ENCODE measurements at places on chromosomes 7 and 10.

DNA sequence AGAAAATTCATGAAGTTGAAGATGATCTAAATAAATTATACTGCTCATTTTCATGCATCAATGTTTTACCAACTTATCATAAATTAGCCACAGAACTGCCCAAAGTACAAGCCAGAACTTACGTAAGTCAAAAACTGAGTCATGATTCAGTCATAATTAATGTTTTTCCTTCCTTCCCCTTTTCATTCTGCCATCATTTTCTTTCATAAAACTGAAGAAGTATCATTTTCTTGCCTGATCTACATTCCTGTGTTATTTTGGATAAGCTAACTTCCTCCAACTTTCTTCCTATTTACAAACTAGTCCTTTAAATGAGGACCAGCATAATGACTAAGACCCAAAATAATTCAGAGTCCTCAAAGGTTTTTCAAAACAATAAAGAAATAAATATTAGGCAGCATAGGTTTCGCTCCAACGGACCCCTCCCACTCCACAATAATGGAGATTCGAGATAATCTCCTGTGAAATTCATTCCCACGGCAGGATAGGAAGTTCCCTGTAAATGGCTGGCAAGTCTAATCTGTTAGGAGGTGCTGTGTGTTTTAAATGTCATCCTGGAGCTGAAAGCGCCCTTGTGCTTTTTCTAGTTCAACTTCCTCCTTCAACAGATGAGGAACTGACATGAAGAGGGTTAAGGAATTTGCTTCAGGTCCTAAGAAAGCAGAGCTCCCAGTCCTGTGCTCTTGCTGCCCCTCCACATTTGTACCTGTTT, 218.9 kb downstream of the DOCK4 start:
- DNase-seq: no peak

DNA sequence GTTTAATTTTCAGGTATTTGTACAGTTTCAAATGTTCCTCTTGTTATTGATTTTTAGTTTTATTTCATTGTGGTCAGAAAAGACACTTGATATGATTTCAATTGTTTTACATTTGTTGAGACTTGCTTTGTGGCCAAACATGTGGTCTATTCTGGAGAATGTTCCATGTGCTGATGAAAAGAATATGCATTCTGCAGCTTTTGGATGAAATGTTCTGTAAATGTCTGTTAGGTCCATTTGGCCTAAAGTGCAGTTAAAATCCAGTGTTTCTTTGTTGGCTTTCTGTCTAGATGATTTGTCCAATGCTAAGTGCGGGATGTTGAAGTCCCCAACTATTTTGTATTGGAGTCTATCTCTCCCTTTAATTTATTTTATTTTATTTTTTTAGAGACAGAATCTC, 70.5 kb downstream of the ZNF503 start:
- no peak for DNase-seq

- no peak for DNase-seq
These were observed 10.5 kb downstream of the STYXL1 start for GRCh38 chr7:76037310-76037709.

GRCh38 chr10:14822879-14823755, 14.7 kb downstream of the CDNF start:
- no peak for DNase-seq

DNA sequence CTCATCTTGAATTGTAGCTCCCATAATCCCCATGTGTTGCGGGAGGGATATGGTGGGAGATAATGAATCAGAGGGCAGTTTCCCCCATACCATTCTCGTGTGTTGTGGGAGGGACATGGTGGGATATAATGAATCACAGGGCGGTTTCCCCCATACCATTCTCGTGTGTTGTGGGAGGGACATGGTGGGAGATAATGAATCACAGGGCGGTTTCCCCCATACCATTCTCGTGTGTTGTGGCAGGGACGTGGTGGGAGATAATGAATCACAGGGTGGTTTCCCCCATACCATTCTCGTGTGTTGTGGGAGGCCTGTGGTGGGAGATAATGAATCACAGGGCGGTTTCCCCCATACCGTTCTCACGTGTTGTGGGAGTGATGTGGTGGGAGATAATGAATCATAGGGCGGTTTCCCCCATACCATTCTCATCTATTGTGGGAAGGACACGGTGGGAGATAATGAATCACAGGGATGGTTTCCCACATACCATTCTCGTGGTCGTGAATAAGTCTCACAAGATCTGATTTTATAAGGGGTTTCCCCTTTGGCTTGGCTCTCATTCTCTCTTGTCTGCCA, 271.0 kb downstream of the MAD1L1 start:
- no peak for DNase-seq

DNA sequence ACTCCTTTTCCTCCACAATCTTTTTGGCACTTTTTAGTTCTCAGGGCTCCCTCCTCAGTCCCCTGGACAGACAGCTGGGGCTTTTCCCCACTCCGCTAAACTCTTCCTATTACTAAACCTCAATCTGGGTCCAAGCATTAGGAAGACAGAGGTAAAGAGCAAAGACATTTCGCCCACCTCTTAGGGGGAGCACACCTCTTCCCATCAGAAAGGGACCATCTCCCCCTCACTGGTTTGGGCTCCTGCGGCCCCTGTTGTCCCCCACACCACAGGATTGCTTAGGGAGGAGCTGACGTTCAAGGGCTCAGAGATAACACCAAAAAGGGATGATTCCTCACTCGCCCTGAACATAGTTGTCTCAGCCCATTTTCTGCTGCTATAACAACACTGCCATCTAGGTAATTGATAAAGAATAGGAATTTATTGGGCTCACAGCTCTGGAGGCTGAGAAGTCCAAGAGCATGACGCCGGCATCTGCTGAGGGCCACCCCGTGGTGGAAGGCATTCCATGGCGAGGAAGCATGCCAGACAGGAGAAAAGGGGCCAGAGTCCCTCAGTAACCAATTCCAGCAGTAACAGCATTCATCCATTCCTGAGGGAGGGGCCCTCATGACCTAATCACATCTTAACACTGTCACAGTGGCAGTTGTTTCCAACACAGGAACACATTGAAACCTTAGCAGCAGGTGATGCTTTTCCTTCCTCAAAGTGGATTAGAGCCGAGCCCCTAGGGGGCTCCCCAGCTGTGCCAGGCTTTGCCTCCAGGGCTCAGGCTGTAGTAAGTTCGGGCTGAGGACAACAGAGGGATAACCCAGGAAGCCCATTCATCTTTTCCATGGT, 209.6 kb downstream of the EBF3 start:
- no peak for DNase-seq

GRCh38 chr10:69097729-69098128, 9.8 kb downstream of the SRGN start:
- DNase-seq: no peak

DNA sequence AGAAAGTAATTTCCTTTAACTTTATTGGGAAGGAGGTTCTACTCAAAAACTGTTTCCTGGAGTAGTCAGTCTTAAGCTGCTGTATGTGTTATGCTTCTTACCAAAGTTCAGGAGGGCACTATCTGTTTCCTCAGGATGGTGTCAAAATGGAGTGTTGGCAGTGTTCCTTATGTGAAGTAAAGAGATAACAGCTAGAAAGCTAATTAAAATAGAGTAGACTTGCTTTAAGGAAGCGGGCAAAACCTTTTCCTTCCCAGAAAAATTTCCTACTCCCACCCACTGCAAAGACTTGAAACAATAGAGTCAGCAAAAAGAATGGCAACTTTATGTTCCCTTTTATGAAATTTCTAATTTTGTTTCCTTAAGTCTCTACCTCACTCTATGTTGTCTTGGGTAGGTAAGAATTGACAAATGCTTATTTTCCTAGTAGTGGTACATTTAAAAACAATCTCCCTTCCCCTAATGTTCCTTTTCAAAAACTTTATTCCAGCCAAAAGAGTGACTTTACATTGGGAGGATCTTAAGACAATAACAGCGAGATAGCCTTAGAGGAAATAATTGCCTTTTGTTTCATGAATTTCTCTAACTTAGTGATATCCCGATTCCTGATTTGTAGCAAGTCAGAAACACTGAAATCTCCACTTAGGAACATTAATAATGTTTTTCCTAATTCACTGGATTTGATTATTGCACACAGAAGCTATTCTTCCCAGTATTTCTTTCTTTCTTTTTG, 26.5 kb upstream of the ENTPD1 start:
- DNase-seq: no peak

DNA sequence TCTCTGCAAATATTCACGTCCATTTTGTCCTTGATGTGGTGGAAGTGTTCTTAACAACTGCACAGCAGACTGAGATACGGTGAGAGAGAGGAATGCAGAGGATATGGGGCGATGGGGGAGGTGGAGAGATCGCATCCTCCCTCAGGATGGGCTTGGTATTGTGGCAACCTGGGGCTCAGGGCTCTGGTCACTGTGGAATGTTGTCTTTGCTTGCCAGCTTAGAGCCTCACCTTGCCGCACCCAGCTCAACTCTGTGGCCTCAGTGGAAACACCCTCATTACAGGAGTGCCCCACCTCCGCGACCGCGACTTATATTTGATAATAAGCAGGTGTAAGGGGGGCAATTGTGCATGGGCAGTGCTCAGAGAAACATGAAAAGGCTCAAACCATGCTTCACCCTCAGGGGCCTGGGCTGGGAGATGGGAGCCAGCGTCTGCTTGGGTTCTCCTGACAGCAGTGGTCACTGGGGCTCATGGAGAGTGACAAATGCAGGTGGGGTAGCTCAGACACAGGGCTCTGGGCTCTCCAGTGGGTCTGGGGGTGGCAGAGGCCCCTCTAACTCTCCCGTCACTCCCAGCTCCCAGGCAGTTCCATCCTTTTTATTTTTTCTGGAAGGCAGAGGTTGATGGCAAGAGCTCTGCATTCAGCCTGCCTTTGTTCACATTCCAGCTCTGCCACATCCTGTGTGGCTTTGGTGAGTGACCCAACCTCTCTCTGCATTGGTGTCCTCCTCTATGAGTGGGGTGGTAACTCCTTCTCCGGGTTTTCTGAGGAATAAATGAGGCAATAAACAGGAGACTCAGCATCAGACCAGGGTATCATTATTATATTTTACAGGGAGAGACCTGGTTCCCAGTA, 43.1 kb upstream of the EMX2 start:
- no peak for DNase-seq

GRCh38 chr10:132392811-132393694, 3.9 kb upstream of the PWWP2B start:
- DNase-seq: no peak

DNA sequence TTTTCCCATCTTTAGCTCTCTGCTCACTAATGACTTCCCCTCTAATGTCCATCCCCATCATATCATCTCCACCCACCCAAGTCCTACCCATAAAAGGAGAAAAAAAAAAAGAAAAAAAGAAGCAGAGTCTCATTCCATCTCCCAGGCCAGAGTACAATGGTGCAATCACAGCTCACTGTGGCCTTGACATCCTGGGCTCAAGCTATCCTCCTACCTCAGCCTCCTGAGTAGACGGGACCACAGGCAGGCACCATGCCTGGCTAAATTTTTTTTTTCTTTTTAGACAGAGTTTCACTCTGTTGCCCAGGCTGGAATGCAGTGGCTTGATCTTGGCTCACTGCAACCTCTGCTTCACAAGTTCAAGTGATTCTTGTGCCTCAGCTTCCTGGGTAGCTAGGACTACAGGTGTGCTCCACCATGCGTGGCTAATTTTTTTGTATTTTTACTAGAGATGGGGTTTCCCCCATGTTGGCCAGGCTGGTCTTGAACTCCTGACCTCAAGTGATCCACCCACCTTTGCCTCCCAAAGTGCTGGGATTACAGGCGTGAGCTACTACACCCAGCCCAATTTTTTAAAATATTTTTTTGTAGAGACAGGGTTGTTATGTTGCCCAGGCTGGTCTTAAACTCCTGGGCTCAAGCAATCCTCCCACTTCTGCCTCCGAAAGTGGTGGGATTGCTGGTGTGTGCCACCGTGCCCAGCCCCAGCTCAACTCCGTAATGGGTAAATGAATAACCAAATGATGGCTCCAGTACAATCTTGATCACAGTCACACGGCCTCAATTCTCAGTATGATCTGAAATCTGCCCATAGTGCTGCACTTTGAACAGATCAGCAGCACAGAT, 24.6 kb upstream of the SGMS1 start:
- no peak for DNase-seq

DNA sequence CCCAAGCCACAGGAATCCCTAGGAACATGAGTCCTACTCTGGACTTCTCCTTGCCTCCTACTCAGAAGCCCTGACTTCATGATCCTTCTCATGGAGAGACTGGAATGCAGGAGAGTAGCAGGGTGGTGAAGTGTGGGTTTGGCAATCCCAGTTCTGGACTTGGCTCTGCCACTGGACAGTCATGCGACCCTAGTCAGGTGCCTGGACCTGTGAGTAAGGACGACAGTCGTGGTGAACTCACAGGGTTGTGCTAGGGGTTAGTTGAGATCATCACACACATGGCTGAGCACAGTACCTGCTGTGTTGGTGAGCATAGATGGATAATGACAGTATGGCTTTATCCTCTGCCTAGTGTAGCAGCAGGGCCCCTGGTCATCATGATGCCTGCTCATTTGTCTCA, 117.9 kb downstream of the LRRC18 start:
- no peak for DNase-seq

- DNase-seq: no peak
These were observed 384.1 kb upstream of the STEAP1 start for GRCh38 chr7:89770161-89770560.

DNA sequence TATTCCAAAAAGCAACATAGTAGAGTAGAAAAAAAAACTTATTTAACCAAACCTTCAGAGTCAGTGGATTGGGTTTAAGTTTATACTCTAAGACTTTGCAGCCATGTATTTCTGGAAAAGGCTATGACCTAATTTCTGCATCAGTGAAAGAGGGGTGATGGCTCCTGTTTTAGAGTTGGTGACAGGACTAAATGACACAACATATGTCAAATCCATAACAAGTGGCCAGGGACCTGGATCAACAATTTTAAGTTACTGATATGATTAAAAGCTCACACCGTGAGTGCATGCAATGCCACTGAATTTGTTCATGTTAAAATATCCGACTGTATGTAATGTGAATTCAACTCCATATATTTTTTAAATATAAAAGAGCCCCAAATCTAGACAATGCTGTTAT, 390.6 kb downstream of the TNS3 start:
- DNase-seq: no peak

DNA sequence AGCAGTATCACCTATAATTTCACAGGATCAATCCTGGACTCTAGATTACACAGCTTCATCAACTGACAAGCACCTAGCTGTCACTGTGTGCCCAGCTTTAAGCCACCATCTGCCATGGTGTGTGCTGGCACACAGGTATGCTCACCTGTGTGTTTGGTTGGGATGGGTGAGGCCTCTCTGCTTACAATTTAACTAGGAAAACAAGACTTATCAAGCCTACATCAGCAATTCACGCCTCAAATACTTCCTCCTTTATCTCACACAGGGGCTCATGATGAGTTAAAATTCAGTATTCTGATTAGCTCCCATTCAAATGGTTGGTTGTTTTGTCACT, 608.2 kb downstream of the PARD3 start:
- DNase-seq: no peak

- DNase-seq: no peak
These were observed 408.2 kb upstream of the CELF2 start for GRCh38 chr10:10609379-10609955.

GRCh38 chr7:116632384-116632783, 39.6 kb upstream of the MET start:
- DNase-seq: no peak

DNA sequence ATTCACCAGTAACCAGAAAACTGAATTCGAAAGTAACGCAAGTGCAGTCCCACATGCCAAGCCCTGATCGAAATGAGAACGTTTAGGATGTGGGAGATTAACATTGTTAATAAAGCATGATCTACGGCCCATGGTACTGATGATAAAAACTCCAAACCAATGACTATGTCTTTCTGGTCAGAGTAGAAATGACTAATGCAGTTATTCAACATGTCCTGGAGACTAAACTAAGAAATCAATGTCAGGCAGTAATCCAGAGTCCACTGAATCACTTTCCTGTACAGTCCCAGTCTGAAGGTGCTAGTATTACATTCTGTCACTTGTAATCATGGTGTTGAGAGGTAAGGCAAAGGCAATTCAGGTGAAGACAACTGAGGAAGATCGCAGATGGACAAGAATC, 14.4 kb downstream of the NPSR1 start:
- no peak for DNase-seq
